M059J (cell line): ENCODE measurements at places on chromosomes 4 and X. TPM values are rescaled to one million over a fixed set of nuclear protein-coding genes. Genes with fewer than 3 reads are reported as not detected.

UGT2B17 gene
- 0.22 and 1.2 TPM in 2 replicates for total RNA-seq

SPANXN3 gene
- total RNA-seq: not detected in 2 replicates

EVC2 gene
- 2.5 and 5.5 TPM in 2 replicates for total RNA-seq

LNX1 gene
- total RNA-seq: 0.39 and 1.7 TPM in 2 replicates

GNRHR gene
- not detected in 2 replicates for total RNA-seq

PRSS12 gene
- total RNA-seq: 0.59 and 2.6 TPM in 2 replicates

GPR119 gene
- not detected in 2 replicates for total RNA-seq

GPC3 gene
- not detected in 2 replicates for total RNA-seq

NAT8L gene
- total RNA-seq: 0.05 TPM in 1 of 2 replicates, not detected in the other

USP53 gene
- total RNA-seq: 8.7 and 12.4 TPM in 2 replicates

TLL1 gene
- total RNA-seq: 4.2 and 6.8 TPM in 2 replicates

CXCL11 gene
- total RNA-seq: 0.37 and 0.74 TPM in 2 replicates

PRR32 gene
- not detected in 2 replicates for total RNA-seq

HSFX1 gene
- total RNA-seq: 0.42 and 0.59 TPM in 2 replicates

MEPE gene
- total RNA-seq: 0.07 TPM in 1 of 2 replicates, not detected in the other

FRAS1 gene
- 0.02 TPM in 1 of 2 replicates, not detected in the other for total RNA-seq

HERC6 gene
- total RNA-seq: 81.3 and 98.6 TPM in 2 replicates
